NCI-H1105 (cell line): ENCODE measurements at places on chromosomes 2 and 18.

GRCh38 chr18:49677762-49678413 lies 116.0 kb downstream of the LIPG start:
- DNase-seq: no peak

GRCh38 chr18:12476955-12477354 lies 69.2 kb downstream of the PRELID3A start:
- DNase-seq: no peak

GRCh38 chr2:203401-203800 lies 60.4 kb downstream of the SH3YL1 start:
- DNase-seq: no peak

- DNase-seq: no peak
These were observed 31.7 kb upstream of the RAB1A start for GRCh38 chr2:65161551-65162100.

DNA sequence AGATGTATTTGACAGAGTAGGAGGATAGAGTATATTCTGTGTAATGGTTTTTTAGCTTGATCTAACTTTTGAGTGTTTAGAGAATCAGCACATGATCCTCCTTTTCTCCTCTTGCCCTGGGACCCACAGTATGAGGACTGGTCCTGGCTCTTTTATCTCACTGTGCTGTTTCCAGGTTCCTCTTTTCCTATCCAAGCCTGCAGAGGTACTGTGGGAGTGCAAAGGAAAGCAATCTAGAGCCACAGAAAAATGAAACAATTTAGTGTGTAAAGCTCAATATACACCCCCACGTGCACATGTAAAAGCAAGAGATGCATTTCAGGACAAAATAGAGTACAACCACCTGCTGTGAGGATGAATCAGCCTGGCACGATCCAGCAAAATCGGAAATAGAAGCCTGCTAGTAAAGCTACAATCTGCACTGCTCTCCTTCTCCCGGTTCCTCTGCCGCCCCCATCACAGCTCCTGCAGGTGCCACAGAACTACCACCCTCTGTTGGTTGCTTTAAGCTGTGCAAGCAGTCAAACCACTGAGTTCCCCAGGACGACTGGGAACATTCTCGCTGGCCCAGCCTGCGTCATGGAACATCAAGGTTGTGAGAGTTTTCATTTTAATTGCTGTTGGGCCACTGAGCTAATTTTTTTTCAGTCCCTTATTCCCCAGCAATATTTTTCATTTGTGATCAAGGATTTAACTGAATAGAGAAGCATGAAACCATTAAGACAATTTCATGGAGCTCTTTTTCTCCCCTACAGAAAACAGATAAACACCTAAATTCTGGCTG lies 47.8 kb upstream of the MAPRE3 start:
- peak; percentile 22 for DNase-seq
